Stimulated activated CD4-positive, alpha-beta T cell treated with anti-CD3 and anti-CD28 coated beads, Interleukin-15, amount 100 ng/mL, for 1 hour (primary cell): ENCODE measurements at places on chromosomes 16 and 17.

DNA sequence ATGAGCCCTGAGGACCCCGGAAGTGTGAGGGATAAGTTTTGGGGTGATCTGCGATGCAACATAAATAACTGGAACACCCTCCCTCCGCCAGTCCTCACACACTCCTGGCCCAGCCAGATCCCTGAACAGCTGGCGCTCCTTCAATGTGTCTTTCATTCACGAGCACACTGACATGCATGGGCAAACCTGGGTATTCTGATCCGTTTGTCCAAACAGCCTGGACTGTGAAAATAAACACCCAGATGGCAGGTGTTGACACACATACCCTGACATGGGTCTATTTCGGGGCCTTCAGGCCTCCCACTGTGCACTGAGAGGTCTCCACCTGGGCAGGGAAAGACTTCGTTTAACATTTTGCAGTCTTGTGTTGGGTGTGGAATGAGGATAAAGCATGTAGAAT is 3.0 kb upstream of the CPNE2 start:
- no peak for DNase-seq

DNA sequence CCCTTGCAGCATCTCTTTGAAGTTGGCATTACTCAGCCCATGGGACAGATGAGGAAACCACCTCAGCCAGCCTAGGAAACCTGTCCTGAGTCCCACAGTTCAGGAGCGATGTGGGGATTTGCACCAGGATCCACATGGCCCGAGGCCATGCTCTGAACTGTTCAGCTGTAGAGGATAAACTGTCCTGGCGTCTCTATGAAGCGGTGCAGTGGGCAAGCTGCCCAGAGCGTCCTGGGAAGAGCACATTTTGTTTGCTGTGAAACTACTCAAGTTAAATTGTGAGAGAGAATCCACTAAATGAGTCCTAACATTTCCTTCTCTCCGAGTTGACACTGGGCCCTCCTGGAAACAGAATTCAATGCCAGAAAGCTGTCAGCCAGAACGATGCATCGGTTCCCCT is 276.6 kb upstream of the TNRC6C start:
- no peak for DNase-seq

- no peak for DNase-seq
Observed at GRCh38 chr17:57880086-57880456, 30.2 kb upstream of the MRPS23 start.

DNA sequence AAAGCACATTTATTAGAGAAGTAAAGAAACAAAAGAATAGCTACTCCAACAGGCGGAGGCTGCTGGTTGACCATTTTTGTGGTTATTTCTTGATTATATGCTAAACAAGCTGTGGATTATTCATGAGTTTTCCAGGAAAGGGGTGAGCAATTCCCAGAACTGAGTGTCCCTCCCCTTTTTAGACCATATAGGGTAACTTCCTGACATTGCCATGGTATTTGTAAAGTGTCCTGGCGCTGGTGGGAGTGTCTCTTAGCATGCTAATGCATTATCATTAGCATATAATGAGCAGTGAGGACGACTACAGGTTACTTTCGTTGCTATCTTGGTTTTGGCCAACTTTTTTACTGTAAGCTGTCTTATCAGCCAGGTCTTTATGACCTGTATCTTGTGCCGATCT is 12.2 kb upstream of the HS3ST4 start:
- DNase-seq: no peak

DNA sequence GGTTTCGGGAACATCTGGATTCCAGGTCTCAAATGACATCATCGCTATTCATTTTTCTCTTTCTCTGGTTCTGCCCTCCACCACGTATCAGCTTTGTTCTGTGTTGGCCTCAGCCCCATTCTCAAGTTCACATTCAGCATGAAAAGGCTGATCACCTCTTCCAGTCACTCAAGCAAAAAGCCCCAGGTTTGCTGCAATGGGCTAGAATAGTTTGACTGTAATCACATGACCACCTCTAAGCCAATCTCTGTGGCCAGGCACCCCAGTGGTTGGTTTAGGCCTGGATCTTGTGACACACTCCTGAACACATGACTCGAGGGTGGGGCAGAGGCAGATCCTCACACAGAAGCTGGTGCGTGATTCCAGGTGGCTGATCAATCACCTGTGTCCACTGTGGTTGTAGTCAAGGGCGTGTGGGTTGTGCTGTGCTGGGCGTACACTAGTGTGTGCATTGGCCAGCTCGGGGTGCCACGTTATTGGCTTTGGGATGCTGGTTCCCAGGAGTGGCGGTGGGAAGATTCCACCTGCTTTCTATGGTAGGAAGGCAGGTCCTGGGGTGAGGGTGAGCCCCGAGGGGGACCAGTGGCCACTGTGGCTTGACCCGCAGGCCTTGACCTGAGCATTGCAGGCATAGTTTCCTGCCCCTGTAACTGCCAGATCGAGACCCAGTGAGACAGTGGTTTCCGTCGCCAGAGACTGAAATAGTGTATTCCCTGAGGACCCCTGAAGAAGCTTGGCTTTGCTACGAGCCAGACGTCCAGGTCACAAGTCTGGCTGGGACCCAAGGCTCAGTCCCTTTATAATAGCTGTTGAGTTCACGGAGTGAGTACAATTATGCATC is 12.0 kb downstream of the EEF2K start:
- no peak for DNase-seq

DNA sequence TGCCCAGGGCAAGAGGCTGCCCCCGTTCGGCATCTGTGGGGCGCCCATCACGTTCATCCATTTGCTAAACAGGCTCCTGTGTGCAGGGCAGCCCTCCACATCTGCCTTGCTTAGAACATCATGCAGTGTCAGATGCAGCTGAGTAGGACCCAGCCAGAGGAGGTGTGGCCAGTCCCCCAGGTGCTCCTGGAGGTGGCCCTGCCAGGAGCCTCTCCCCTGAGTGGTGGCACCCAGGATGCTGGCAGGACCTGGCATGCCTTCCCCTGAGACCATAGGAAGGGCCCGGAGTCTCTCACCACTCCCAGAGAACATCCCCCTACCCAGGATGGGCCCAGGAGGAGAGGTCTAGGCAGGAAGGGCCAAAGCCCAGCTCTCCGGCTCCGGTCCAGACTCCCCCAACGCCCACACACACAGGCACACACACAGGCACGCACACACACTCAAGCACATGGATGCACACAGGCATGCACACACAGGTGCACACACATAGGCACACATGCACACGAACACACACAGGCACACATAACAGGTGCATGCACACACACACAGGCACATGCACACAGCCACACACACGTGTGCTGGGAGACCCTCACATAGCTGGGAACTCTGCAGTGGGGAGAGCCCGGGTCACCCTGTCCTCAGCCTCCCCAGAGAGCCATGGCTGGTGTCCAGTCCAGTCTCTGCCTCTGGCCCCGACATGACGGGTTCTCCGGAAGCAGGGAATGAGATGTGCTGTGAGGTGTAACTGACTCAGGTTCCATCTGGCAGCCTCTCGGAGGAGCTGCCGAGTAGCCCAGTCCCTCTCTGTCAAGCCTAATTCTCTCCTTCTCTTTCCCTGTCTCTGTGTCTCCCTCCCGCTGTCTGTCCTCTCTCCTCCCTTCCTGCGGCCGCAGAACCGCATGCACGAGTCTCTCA is 74.6 kb downstream of the AMFR start:
- no peak for DNase-seq

GRCh38 chr17:50316016-50316587 is 29.8 kb upstream of the XYLT2 start:
- no peak for DNase-seq

DNA sequence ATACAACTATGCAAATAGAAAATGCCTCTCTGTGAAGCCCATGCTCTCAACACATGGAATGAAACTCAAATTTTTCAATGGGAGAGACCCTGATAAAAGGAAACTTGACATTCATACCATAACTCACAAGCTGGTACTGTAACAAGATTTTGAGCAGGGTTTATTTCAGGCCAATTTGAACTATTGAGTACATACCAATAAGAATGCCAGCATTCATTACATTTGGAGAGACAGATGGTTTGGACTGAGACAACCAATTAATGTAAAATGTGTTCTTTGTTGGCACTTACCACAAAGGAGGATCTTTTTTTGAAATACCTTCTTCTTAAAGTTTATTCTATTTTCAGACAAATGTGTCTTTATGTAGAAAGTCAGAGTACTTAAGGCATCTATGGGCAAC is 1357.0 kb upstream of the GOT2 start:
- DNase-seq: no peak

DNA sequence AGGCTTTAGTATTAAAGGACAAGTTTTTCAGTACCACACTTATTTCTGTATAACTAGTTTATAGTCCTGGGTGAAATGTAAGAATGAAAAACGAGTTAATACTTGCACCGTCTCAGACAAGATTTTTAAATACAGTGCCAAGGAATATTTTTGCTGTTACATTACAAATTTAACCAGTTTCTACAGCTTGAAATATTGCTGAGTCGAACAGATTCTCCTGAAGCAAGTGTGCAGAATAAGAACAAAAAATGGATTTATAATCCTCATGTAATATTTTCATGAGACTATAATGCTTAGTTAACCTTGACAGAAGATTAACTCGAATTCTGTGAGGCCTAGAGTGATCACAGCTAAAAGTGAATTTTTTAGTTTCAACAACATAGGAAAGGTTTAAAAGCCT is 3.1 kb downstream of the NETO2 start:
- no peak for DNase-seq

DNA sequence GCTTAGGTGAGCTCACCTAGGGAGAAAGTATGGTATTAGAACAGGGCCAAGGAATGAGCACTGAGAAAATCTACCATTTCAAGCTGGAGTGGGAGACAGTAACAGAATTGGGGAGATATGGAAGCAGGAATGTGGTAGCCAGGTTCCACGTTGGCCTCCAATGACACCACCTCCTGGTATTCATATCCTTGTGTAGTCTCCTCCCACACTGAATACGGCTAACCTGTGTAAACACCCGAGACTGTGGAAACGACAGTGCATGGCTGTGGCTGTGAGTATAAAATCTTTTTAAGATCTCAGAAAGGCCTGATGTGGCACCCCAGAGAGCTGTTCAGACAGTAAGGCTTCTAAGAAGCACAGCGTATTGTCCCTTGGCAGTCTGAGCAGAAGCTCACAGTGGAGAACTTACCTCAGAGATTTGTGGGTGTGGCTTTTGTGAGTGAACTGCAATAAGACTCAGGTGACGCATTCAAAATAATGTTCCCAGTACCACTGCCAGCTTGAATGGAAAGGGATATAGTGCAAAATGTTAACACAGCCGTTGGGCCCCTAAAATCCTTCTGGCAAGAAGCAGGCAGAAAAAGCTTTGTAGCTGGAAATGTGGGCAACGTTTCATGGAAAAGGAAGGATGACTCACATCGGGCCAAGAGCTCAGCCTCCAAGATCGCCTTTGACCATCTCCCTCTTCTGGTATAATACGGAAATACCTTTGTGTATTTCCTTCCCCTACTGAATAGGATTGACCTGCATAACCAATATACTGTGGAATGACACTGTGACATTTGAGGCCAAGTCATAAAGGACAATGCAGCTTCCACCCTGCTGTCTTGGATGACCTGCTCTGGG is 14.4 kb downstream of the SDR42E1 start:
- no peak for DNase-seq
